ENCODE measurements at places on chromosomes 12 and 14.

DNA sequence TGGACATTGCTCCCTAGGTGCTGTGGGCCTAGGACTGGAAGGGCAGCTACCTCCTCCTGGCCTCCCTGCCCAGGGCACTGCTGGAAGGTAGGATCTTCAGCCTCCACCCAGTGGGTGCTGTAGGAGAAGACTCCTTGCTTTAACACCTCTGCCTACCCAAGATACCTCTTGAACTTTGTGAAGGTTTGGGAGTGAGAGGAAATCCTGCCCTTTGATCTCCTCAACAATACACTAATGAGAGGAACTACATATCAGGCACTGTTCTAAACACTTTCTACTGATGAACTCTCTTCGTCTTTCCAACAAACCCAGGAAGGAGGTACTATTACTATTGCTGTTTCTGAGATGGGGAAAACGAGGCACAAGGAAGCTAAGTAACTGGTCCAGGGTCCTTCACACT lies 66.9 kb downstream of the PLEKHG3 start:
- H3K27me3 ChIP-seq, result no peaks in the 10 kb centered on the region
- DNase-seq, result no peak
- no peak overlapping the region for H3K27ac ChIP-seq

GRCh38 chr12:115485967-115486366 lies 791.5 kb downstream of the MED13L start:
- no peak overlapping the region for H3K4me3 ChIP-seq
- DNase-seq, result no peak
- no peaks in the 10 kb centered on the region for H3K4me1 ChIP-seq
- H3K27ac ChIP-seq, result no peak overlapping the region
- H3K27me3 ChIP-seq, result no peaks in the 10 kb centered on the region

DNA sequence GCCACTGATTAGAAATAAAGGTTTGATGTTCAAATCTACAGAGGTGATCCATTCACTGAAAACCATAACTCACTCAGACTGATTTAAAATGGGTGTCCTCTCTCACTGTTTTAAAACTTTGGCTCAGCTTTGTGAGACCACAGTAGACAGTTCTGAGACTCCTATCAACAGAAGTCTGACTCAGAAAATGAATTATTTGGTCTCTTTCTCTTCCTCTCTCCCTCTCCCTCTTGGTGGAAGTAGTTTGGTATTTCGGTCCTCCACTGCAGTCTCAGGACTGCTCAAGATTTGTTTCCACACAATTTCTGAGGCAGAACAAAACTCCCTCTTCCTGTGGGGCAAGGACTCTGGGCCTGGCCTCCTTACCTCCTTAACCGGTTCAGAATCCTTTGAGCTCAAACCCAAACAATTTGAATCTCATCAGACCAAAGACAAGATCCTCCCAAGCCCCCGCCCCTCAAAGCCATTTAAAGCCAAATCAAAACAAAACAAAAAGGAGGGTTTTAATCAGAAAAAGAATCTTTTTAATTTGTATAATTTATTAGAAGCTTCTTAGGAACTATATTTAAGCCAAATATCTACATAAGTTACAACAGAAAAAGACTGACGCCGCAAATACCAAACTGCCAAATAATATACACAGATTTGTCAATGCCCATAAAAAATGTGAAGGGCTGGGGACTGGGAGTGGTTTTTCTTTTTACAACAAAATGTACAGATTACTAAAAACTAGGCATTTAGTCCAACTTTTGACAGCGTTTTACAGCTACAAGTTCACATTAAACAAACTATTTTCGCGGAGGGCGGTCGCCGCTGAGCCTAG lies 3.9 kb downstream of the NKX2-1 start:
- no peaks in the 10 kb centered on the region for H3K36me3 ChIP-seq
- H3K4me3 ChIP-seq, result peak overlapping the region; percentile 22
- no peak overlapping the region for H3K27ac ChIP-seq
- DNase-seq, result no peak
- peaks cover 58% of the 10 kb centered on the region for H3K4me1 ChIP-seq

DNA sequence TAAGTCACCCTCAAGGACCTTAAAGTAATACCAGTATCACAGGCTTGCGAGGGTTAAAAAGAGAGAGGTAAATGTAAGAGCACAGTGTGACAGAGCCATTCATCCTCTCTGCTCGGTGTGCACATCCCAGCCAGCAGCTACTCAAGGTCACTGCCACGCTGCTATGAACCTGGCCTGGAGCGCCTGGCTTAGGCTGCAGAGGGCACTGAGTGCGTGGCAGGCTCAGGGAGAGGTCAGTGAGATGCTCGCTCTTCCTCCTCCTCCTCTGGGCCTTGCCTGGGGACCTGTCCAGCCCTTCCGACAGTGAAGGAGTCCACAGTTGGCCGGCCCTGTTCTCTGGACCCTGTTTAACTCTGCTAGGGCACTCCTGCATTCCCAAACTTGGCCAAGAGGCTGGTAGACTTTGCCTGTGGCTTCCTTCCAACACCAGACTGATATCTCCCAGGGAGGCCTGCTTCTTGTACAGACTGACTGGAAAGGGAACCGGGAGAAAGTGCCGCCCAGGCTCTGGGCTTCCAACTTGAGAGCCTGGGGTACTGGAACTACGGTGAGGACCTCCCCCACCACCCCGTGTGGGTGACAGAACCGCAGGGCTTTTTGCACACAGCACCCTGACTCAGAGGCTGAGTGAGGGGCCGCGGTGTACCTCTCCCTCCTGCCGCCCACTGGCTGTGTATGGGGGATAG lies 62.6 kb upstream of the CORO1C start:
- H3K27me3 ChIP-seq, result no peaks in the 10 kb centered on the region
- no peak overlapping the region for H3K4me3 ChIP-seq
- peaks cover 10% of the 10 kb centered on the region for H3K4me1 ChIP-seq
- DNase-seq, result no peak

Measured in GM23338 (cell line).